ENCODE measurements at places on chromosomes 6 and 20.

DNA sequence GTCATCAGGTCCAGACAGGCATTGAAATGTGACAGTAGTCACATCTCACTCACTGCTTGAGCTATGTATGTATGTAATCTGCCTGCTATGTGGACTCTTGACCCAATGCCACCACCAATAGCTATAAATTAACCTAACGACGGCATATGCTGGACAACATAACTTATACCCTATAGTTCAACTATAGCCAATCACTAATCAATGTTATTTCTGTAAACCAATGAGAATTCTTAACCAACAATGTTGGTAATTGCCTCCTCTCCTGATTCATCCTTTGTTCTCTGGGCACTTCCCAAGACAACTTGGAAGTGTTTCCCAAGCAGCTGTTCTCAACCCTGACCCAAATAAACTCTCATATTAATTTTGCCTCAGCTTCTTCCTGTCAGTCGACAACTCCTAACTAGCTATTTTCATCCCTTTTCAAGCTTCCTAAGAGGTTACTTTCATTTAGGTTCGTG is 24.1 kb upstream of the SERPINB1 start:
- no peak for DNase-seq

DNA sequence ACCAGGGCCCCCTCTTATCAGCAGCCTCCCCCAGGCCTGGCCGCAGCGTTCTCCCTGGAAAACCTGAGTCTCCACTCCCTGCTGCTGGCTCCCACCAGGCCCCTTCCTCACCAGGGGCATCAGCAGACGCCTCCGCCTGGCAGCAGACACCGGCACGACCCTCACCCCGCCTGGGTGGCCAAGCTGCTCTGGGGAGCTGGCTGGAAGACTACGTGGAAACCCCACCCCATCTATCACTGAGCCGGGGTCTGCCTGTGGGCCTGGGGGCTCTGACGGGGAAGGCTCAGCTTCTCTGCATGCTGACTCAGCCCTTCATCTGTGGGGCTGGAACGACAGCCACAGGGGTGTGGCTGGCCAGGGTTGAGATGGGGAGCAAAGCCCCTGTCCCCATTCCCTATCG is 19.1 kb upstream of the RBBP8NL start:
- no peak for DNase-seq

DNA sequence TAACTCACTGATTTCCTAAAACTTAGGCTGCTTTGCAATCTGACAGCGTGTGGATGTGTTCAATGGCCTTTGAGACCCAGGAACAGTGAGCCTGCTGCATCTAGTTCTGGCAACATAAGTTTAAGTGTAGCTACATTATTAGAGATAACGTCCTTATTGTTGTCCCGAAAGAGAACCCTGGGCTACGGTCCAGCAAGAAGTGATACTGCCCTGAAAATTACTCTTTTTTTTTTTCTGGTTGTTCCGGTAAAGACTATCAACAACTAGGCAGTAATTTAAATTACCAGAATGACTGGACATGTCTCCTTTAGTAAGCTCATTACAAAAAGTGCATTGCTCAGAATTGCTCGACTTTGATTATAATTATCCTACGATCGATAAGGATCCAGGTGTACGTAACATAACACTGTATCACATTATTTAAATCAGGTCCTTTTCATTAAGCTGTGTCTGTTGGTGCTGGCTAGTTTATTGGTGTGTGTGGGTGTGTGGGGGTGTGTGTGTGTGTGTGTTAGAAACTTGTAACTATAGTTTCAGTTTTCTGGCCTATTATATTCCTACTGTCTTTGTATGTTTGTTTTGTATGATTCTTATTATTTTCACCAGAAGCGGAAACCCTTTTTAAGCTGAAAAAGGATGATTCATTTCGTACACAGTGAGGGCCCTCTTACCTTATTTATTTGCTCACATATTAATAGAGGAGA is 3.0 kb downstream of the TSHZ2 start:
- DNase-seq, result no peak

GRCh38 chr20:20593447-20594170 is 118.8 kb downstream of the RALGAPA2 start:
- DNase-seq, result peak; percentile 23

DNA sequence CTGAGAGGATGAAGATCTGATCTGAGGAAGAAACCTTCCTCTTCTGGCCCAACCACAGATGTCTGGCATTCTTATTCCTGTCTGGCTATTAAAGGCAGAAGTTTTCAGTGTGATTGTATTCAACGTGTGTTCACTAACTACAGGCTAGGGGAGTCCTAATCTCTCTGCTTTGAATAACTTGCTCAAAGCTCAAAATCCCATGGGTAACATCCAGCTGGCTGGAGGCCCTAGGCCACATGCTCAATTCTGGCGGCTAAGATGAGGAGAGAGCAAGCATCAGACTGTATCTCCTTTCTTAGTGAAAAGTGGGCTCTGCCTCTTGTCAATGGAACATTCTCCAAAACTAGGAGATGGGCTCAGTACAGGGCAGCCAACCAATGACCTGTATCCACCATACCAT is 478.0 kb downstream of the KIF16B start:
- DNase-seq, result no peak

- no peak for DNase-seq
Measured at GRCh38 chr6:126367849-126368248, 27.9 kb downstream of the CENPW start.

DNA sequence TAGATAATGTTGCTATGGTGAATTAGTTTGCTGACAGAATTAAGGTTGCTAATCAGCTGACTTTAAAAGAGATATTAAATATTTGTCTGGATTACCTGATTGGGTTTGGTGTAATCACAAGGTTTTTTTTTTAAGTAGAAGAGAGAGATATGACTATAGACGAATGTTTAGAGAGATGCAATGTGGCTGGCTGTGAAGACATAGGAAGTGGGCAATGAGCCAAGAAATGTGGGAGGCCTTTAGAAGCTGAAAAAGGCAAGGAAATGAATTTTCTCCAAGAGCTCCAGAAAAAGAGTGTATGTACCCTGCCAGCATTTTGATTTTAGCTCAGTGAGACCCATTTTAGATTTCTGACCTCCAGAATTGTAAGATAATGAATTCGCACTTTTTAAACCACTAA is 598.3 kb downstream of the PKHD1 start:
- DNase-seq, result no peak

- no peak for DNase-seq
Measured at GRCh38 chr6:154441995-154442310, 68.5 kb downstream of the CNKSR3 start.

GRCh38 chr6:95240514-95240913 is 336.8 kb upstream of the MANEA start:
- DNase-seq, result no peak

DNA sequence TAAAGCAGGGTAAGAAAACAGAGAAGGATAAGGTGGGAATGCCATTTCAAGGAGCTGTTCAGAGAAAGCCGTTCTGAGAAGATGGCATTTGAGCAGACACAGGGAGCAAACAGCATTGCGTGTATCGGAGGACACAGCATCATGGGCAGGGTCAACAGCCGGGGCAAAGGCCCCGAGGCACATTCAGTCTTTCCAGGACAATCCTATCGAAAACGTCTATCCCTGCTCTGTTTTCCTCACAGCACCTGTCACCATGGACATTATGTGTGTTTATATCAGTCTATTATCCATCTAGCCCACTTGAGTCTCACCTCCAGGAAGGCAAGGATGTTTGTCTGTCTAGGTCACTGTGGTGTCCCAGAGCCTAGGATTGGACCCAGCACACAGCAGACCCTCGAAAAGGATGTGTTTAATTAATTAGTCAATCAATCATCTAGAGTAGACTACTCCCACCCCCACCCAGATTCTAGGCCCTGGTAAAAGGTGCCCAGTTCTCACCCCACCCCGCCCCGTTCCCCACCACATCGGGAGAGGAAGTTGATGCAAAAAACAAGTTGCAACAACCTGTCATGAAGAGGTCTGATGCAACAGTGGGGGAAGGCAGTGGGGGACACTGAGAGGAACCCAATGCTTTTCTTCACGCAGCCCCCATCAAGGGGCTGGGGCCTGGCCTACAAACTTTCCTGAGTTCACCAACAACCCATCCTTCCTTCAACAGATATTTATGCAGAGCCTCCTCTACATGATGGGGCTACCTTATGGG is 66.6 kb downstream of the PREX1 start:
- DNase-seq, result no peak

- DNase-seq, result no peak
Measured at GRCh38 chr20:57883224-57883623, 173.4 kb upstream of the PMEPA1 start.

- no peak for DNase-seq
Measured at GRCh38 chr6:90811596-90812226, 224.8 kb upstream of the MAP3K7 start.

DNA sequence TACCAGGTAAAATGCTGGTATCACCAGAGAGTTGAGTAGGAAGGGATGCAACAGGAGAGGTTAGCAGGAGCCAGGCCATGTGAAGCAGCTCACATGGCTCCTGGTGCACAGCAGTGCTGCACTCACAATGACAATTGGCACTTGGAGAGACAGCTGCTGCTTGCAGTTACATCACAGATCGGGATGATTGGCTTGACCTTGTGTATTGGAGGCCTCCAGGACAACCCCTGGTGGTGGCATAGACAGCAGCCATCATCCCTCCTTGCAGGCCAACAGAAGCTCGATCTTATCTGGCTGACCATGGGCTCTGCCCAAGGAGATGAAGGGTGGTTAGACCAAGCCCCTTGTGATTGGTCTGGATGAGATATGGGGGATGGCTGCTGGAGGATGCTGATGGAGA is 73.0 kb downstream of the EYA2 start:
- no peak for DNase-seq

- no peak for DNase-seq
Measured at GRCh38 chr20:10077886-10078285, 43.1 kb downstream of the ANKEF1 start.

GRCh38 chr6:21402368-21402767 is 191.2 kb upstream of the SOX4 start:
- peak; percentile 9 for DNase-seq

DNA sequence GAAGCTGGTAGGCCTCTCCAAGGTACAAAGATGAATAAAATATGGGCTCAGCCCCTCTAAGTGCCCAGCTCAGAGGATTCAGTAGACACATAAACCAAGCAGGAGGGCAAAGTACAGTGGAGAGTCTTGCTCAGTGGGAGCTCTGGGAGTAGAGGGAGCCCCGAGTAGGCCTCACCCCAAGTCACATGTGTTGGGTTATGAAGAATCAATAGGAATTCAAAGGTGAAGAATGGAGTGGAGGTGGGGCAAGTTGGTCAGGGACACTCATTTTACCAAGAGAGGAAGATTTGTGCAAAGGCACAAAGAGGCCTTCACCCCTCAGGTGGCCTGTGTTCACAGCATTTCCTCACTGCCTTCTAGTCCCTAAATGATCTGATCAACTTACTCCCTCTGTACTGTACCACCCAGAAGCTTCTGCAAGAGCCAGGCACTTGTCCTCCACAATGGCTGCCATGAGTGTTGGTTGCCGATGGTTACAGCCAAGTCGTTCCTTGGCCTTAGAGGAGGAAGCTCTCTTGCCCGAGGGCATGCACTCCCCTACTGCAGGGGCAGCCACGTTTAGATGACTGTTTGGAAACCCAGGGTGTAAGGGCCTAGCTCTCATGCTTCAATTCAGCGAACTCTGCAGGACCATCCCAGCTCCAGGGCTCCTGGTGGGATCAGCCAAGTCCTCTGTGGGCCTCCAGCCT is 6.7 kb upstream of the CDKN1A start:
- DNase-seq, result no peak

GRCh38 chr6:131124336-131125071 is 10.8 kb upstream of the AKAP7 start:
- DNase-seq, result no peak

DNA sequence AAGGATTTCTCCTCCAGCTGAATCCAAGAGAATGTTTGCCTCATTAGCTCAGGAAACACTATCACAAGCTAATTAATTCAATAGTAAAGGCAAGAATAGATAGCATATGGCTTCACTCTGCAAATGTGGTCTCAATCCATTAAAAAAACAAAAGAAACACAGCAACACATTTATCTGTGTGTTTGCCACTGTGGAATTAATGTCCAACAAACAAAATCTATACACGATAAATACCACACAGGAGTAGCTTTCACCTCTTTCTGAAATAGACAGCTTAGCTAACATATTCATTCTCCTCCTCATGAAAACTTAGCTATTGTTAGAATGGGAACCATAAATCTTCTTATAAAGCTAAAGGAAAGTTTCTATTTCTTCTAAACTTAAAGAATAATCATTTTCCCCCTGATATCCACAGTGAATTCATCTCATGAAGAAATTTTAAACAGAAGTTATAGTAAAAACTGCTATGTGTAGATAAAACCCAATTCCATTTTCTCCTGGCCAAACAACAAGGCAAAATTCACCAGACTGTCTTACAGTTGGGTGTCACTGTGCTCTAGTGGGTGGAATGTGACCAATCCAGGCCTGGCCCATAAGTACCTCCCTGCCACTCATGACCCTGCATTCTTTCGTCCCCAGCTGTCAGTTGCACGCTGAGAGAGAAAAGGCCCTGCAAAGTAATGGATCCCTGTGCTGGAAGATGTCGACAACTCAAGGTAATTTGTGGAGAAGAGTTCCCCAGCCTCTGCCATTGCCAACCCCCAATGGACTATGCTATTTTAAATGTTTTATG is 92.9 kb upstream of the NRSN1 start:
- no peak for DNase-seq

GRCh38 chr6:75935473-75935793 is 137.0 kb downstream of the IMPG1 start:
- DNase-seq, result no peak

- DNase-seq, result no peak
Measured at GRCh38 chr20:25053255-25054031, 4.5 kb downstream of the ACSS1 start.
